ENCODE measurements at places on chromosomes 13 and 19. TPM values are rescaled to one million over a fixed set of nuclear protein-coding genes. Genes with fewer than 3 reads are reported as not detected.

The PLVAP gene
- 0.42 TPM for total RNA-seq

The CYP4F8 gene
- total RNA-seq = not detected

The KLK4 gene
- total RNA-seq = not detected

The LGALS4 gene
- 3.7 TPM for total RNA-seq

The PROZ gene
- total RNA-seq = not detected

The PGLYRP2 gene
- not detected for total RNA-seq

The SERPINE3 gene
- not detected for total RNA-seq

The ELF1 gene
- total RNA-seq = 89.7 TPM

The FBXO17 gene
- 24.1 TPM for total RNA-seq

The TEX29 gene
- 0.44 TPM for total RNA-seq

The C19orf73 gene
- 1.5 TPM for total RNA-seq

The FFAR2 gene
- 1.9 TPM for total RNA-seq

The PPP1R12C gene
- total RNA-seq = 118 TPM

The ZNF571 gene
- total RNA-seq = 8.5 TPM

The BEST2 gene
- total RNA-seq = not detected

The GJA3 gene
- total RNA-seq = 0.04 TPM

DNA sequence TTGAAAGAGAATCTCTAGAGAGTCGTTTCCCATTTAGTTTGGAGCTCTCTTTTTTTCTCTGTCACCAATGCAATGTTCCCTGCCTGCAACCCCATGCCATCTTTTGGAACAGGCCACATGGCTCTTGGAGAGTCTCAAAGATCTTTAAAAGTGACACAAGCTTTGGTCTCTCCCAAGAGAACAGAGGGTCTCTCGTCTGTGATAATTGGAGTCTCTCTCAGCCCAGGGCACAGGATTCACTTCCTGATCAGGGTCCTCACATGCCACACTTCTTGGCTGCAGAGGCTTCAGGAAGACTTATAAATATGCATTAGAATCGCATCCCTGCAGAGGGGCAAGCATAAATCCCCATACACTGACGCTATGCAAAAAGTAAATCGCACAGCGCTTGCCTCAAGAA lies 240.5 kb downstream of the IRS2 start:
- no peak for DNase-seq

GRCh38 chr19:47663911-47664771 lies 49.1 kb upstream of the EHD2 start:
- no peak for DNase-seq

DNA sequence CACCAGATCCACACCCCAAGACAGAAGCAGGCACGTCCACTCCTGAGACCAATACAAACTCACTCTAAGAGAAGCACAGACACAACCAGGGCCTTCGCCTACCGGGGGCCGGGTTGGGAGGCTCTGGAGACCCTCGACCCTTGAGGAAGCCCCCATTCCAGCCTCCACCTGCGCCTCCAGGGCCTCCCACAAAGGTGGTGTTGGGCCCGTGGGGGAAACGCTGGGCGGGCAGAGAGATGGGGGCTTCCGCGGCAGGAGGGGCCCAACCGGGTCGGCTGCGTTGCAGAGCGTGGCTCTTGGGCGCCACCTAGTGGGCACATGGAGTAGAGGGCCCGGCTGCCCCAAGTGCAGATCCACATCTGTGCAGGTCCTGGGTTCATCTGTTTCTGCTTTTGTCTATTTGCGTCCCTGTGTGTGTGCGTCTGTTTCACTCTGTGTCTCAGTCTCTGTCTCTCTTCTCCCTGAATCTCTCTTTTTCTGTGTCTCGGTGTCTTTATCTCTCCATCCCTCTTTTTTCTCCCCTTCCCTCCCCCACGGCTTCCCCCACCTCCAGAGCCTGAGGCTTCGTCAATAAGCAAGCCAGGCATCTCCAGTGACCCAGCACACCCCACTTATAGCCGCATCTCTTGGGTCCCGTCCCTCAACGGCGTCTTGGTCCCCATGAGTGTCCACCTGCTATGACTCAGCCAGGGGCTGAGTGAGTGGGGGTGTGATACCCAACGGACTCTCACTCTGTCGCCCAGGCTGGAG lies 10.5 kb upstream of the TINCR start:
- DNase-seq = peak; percentile 79

DNA sequence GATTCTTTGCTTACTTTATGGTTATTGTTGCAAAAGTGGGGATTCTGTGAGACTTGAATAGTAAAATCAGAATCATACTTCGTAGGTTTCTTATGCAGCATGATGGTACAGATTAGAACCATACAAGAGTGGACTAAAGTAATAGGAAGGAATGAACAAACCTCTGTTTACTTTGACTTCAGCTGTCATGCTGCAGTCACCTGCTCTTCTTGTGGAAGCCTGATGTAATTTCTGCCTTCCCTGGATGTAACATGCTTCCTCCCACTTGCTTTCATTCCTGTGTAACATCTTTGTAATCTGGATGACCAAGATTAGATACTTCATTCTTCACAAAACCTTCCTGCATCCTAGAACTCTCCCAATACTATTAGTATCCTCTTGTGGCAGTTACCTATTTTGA lies 235.0 kb downstream of the PCCA start:
- no peak for DNase-seq

GRCh38 chr13:20715330-20715712 lies 11.8 kb downstream of the IL17D start:
- DNase-seq = no peak

DNA sequence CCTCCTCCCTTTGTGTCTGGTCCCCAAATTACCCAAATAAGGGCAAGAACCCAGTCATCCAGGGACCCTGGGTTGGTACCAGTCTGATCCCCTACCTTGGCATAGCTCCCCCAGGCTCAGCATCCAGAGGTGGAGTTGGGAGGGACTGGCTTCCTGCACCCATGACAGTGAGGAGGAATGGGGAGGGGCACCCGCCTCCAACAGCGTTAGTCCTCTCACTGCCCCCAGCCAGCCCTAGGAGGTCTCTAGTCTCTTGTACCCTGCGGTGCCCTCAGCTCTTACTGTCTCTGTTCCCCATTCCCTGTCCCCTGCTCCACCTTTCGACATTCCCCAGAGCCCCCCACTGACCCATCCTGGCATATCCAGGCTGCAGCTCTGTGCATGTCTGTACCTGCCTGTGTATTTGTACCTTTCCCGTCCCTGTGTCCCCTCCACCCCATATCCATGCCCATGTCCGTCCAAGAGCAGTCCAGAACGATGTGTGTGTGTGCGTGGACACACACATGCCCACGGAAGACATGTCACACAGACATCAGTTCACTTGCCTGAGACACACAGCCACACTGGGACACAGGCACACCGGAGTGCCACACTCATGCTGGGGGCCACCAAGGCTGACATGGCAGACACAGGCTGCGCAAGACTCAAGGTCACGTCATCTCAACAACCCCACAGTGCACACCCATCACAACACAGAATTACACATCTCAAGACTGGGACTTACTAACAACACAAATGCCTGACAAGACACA lies 17.8 kb downstream of the ERFL start:
- no peak for DNase-seq

- DNase-seq = no peak
Observed at GRCh38 chr13:77733674-77734073, 36.2 kb downstream of the SLAIN1 start.

DNA sequence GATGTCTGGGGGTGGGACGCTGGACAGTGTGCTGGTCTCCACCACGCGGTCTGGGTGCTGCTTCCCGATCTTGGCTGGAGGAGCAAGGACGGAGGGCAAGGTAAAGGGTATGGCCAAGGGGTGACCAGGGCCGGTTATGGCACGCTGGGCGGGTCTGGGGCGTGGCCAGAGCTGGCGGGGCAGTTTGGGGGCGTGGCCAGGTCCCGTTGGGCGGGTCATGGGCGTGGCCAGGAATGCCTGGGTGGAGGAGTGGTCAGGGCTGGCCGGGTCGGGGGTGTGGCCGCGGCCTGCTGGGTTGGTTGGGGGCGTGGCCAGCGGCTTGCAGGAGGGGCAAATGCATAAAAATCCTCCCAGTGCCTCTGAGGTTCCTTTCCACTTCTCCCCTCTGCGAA lies 19.2 kb downstream of the GPX4 start:
- no peak for DNase-seq

GRCh38 chr13:32824675-32825074 lies 191.5 kb upstream of the KL start:
- DNase-seq = no peak

DNA sequence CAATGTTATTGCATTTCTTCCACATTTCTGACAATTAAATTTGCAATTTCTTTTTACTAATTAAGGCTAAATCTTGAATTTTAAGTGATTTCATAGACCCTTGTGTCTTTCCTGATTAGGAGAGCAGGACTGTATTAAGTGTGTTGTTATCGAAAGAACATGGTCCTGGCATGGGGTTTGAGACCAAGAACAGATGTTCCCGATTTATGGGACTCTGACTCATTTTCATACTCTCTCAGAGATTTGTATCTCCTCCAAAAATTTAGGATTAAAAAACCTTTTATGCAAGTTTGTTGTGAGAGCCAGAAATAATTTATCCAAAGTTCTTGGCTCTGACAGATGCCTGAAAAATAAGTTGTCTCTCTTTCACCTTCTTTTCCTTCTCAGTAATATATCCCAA lies 589.3 kb upstream of the ARGLU1 start:
- no peak for DNase-seq

- DNase-seq = no peak
Observed at GRCh38 chr13:66618702-66619101, 611.4 kb downstream of the PCDH9 start.

GRCh38 chr13:38641164-38641948 lies 45.5 kb upstream of the FREM2 start:
- no peak for DNase-seq

- DNase-seq = no peak
Observed at GRCh38 chr13:104442536-104442935, 1376.3 kb upstream of the SLC10A2 start.
